ENCODE measurements at places on chromosomes 7 and 10.
A peak's percentile ranks its signal among the peaks of the same experiment; 100 is the strongest.

DNA sequence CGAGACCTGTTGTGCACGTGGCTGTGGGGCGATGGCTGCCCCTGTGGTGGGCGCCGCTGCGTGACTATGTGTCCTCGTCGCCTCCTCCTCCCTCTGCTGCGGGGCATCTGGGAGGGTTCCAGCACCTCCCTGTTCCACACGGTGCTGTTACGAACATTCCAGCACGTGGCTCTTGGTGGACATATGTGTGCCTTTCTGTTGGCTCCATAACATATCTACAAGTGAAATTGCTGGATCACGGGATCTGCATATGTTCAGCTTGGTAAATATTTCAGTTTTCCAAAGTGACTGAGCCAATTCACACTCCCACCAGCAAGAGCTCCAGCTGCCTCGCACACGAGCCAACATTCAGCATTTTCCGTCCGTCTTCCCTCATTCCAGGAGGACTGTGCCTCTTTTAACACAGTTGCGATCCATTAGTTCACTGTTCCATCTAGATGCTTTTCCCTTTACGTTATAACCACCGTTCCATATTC lies 25.1 kb downstream of the SNX8 start:
- no peak for DNase-seq

DNA sequence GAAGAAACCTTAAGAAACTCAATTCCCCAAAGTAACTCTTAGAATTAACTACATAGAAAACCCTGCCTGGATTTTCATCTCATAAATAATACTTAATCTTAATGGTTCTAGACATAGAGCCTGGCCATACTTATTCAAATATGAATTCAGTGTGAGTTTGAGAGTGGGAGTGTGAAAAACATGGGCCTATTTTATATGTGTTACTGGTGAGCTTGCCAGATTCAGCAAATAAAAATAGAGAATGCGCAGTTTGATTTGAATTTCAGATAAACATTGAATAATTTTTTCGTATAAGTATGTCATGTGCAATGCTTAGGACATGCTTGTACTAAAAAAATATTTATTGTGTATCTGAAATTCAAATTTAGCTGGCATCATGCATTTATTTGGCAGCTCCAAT lies 473.9 kb upstream of the FZD8 start:
- DNase-seq = no peak

GRCh38 chr10:49242604-49243003 lies 54.4 kb upstream of the TMEM273 start:
- DNase-seq = peak; percentile 4

DNA sequence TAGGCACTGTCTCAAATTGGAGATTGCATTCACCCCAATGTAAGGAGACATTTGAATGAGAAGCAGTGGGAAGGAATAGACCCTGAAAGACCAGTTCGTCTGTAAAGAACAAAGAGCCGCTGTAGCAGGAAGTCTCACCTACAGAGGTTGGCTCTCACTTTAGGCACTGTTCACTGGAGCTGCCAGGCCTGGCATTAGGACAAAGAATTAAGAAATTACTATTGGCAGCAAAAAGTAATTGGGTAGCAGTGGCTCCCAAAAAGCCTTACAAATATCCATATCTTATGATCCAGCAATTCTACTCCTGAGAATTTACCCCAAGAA lies 10.5 kb upstream of the TEX36 start:
- DNase-seq = no peak

GRCh38 chr10:126661841-126662515 lies 8.5 kb downstream of the C10orf90 start:
- no peak for DNase-seq

DNA sequence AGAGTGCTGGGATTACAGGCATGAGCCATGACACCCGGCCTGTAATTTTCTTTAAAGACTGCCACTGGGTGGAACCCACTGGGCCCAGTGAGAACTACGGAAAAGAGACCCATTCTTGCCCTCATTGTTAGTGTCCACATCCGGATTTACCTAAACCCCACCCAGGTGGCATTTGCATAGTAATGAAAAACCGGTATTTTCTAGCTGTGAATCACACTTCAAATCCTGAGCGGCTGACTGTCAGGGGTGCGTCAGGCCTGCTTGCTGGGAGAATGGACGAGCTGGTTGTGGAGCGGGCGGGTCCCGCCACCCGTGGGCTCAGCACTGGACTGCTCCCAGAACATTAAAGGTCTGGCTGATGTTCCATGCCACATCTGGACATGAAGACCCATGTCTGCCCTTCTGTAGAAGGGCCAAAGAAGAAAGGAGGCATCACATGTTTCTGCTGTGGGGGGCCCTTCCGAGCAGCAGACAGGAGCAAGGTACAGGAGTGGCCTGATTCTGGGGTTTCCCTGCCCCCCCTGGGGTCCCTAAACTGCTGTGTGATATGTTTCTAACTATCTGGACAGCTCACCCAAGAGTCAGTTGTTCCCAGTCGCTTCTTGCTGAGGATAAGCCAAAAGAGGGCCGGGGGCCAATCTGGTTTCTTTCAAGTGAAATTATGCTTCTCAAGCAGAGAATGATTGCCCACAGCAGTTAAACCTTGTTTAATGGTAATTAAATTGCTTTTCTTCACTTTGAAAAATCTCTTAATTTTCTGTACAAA lies 46.4 kb downstream of the KIAA1217 start:
- no peak for DNase-seq

DNA sequence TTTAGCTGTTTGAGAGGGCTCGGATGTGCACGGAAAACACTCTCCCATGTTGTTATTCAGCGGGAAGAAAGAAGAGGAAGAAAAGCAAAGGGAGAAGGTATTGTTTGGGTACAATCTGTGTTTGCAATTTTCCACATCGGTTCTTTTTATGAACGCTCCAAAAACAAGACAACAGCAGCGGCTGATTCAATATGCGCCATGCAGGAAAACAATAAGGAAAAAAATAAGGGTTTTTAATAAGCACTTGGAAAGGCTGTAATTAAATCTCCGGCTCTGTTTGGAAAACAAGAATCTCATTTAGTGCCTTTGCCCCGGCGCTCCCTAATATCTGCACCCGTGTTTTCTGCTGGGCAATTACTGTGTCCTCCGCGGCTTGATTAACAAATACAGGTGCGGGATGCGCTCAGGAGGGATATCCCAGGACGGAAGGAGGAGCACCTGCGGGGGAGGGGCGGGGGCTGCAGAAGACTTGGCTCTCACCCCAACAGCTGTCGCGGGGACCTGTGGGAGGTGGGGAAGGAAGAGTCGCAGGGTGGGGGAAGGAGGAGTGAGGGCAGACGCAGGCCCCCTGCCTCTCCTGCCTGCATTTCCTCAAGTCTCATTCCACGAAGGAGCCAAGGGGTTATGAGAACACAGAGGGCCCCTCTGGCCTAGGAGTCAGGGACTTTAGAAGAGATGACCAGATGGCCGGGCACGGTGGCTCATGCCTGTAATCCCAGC lies 181.5 kb upstream of the PODXL start:
- DNase-seq = no peak

DNA sequence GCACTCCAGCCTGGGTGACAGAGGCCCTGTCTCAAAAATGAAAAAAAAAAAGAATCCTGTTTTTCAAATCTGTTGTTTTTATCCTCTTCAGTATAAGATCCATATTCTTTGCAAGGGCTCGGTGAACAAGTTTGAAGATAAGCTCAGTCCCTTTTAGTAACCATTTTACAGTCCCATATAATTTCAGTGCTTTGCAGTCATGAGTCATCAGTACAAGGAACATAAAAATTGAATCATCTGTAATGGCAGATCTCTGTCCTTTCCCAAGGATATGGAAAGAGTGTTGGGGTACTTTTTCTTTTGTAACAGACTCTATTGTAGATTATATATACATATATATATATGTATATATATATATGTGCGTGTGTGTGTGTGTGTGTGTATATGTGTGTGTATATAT lies 52.2 kb upstream of the ZPBP start:
- DNase-seq = no peak

DNA sequence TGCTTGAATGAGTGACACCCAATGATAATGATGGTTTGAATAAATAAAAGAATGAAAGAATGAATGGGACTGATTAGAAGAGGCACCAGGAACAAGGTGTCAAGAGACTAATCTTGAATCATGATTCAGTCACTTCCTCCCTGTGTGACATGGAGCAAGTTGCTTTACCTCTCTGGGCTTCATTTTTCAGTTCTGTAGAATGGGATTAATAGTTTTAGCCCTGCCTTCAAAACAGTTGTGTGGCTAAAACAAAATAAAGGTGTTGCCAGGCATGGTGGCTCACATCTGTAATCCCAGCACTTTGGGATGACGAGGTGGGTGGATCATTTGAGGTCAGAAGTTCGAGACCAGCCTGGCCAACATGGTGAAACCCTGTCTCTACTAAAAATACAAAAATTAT lies 37.6 kb downstream of the MYL10 start:
- no peak for DNase-seq

- DNase-seq = no peak
These were observed 2.3 kb upstream of the PNPLA8 start for GRCh38 chr7:108528183-108528712.

GRCh38 chr7:2750004-2750407 lies 62.0 kb downstream of the AMZ1 start:
- DNase-seq = no peak

- no peak for DNase-seq
These were observed 5.7 kb upstream of the TIAL1 start for GRCh38 chr10:119602241-119603095.

DNA sequence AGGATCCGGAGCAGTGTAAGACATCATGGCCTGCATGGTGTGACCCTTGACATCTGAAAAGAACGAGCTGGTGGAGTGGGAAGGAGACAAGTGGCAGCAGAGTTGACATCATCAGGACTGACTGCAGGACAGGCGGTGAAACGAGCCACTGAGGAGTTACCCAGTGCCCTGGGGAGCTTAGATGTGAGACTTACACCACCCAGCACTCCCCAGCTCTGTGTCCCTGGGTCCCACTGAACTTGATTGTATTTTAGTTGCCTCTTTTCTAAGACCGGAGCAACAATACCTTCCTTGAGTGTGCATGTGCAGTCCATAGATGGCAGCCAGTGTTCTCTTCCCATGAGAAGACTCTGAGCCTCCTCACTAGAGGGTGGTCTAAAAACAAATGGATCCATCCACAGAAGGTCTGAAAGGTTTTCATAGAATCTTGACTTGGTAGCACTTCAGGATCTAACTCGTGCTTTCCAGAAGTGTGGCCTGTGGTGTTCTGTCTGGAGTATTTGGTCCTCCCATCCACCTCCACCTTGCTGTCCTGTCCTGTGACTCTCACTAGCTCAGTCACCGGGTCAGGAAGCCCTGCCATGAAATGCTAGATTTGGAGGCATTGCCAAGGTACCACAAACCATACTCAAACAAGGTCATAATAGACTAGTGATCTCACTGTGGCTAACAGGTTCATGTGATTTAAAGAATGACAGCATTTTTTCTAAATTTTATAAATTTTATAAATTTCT lies 59.0 kb downstream of the IKZF1 start:
- no peak for DNase-seq

DNA sequence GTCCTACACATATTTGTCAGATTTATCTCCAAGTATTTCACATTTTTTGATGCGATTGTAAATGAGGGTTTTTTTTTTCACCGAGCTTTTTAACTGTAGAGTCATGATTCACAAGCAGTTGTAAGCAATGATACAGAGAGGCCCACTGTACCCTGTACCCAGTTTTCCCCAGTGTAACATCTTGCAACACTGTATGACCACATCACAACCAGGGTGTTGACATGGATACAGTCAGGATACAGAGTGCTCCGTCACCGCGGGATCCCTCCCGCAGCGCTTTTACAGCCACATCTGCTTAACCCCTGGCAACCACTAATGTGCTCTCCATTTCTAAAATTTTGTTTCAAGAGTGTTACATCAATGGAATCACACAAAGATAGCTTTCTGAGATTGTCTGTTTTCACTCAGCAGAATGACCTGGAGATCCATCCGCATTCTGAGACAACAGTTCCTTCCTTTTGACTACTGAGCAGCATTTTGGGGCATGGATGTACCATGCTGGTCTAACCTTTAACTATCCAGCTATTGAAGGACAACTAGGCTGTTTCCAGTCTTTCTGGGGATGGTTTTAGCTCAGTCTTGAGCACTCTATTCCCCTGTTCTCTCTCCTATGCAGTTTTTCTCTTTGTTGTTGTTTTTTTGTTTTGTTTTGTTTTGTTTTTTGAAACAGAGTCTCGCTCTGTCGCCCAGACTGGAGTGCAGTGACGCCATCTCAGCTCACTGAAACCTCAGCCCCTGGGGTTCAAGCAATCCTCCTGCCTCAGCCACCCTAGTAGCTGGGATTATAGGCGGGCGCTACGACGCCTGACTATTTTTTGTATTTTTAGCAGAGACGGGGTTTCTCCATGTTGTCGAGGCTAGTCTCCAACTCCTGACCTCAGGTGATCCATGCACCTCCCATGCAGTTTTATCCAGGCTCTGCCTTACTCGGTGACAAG lies 25.9 kb downstream of the GPRIN2 start:
- no peak for DNase-seq

DNA sequence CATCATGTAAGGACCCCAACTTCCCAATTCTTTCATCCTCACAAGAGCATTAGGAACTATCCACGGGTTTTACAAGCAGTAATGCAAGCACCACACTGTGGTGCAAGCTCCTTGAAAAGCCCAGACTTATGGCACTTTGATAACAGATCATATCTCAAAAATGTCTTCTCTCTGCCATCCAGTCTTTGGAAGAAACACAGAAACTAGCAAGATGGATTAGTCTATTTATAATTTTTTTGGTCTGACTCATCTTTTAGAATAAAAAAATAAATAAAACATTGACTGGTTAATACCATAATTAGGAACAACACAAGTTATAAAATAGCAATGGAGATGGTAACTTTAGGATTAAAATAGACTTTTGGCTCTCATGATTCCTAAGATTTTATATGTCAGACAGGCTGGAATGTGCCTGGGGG lies 49.0 kb upstream of the CALD1 start:
- DNase-seq = no peak

DNA sequence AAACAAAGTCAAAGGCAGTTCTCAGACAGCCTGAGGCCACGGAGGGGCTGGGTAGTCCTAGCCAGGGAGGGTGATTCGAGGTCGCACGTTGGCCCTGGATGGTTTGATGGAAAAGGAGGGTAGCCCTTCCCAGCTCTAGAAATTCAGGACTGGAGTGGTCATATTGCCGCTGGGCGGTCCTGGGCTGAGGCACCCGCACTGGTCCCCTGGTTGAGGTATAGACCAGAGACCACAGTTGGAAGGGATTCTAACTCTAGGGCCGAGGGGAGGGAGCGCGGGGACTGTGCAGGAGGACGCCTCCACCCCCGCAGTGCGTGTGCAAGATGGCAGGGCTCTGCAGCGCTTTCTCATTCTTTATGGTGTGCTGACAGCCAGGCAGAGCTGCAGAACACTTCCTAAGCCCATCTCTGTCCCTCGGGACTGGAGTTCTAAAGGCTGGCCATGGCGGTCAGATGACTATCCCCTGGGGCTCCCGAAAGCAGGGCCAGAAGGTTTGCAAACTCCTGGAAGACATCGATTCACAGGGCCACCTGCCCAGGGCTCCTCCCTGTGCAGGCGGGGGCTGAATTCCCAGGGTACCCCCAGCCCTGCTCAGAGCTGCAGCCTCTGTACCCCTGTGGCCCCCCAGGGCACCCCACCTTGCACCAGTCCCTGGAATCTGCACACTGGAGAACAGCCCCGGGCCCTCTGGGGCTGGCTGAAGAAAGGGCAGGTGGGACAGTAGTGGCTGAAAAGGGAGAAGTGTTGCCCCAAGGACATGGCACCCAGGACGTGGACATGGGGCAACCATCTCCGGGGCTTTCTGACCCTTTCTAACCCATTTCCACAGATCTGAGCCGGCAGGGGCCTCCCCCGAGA lies 51.0 kb upstream of the ELN start:
- DNase-seq = no peak

Data from NCI-H1092 treated with DMSO at 0.1 percent for 48 hours (cell line).